ENCODE measurements at places on chromosomes 2 and 18. TPM values are rescaled to one million over a fixed set of nuclear protein-coding genes. Genes with fewer than 3 reads are reported as not detected.

- no peak for DNase-seq
Measured at GRCh38 chr2:201793631-201794030, 12.7 kb upstream of the CDK15 start.

CABLES1 gene
- total RNA-seq: 6.5 TPM

DNA sequence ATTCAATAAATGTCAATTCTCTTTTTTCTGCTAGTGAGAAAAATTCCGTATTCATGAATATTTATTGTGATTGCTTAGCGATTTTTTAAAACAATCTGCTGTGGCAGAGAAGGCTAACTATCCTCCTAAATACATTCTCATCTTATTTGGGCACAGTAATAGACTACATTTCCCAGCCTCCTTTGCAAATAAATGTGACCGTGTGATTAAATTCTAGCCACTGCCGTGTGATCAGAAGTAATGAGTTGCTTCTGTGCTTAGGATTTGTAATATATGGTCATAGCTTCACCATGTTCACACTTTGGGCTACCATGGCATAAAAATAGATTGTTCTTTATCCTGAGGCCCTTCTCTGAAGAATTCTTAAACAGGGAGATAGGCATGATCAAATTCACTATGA lies 179.6 kb downstream of the FAM124B start:
- no peak for DNase-seq

GRCh38 chr2:241673797-241674725 lies 12.6 kb downstream of the DTYMK start:
- no peak for DNase-seq
